ENCODE measurements at places on chromosomes 2 and 18.

DNA sequence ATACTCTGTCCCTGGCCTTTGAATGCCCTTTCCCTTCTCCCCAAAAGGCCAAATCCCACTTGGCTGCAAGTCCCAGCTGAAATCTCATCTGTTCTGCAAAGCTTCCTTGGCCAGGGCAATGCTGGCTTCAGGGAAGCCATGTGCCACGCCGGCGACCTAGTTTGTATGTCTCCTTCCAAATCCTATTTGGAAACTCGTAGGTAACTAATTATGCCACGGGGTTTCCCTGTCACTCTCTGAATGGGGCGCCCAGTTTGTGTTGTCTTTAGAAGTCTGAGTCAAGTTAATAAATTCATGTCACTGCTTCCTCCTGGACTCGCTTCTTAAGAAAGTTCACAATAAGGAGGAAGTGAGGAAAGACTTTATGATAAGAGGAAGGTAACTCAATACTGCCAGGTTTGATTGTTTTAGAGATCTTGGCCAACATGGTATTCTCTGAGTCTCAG is 19.1 kb downstream of the FHL2 start:
- DNase-seq: no peak

- no peak for DNase-seq
Measured at GRCh38 chr2:120481446-120482194, 135.7 kb downstream of the INHBB start.

GRCh38 chr2:45941531-45942236 is 290.2 kb downstream of the PRKCE start:
- no peak for DNase-seq

GRCh38 chr2:147845411-147845971 is 662 bp downstream of the ACVR2A start:
- peak; percentile 14 for DNase-seq

- DNase-seq: no peak
Measured at GRCh38 chr18:62318228-62319180, 6.6 kb upstream of the TNFRSF11A start.

- no peak for DNase-seq
Measured at GRCh38 chr18:78981394-78981831, 1.8 kb downstream of the SALL3 start.

DNA sequence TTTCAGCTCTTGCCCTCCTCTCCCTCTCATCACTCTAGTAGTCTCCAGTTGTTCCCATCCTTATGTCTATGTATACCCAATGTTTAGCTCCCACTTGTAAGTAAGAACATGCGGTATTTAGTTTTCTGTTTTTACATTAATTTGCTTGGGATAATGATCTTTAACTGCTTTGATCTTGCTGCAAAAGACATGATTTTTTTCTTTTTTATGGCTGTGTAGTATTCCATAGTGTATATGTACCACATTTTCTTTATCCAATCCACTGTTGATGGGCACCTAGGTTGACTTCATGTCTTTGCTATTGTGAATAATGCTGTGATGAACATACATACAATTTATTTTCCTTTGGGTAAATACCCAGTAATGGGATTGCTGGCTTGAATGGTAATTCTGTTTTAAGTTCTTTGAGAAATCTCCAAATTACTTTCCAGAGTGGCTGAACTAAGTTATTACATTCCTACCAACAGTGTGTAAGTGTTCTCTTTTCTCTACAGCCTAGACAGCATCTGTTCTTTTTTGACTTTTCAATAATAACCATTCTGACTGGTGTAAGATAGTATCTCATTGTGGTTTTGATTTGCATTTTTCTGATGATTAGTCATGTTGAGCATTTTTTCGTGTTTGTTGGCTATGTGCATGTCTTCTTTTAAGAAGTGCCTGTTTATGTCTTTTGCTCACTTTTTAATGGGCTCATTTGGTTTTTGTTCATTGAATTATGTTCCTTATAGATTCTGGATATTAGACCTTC is 179.6 kb upstream of the SLC39A10 start:
- DNase-seq: no peak

- DNase-seq: no peak
Measured at GRCh38 chr2:74070991-74071390, 76.7 kb downstream of the BOLA3 start.

GRCh38 chr18:32884543-32884942 is 111.7 kb upstream of the KLHL14 start:
- DNase-seq: no peak

- no peak for DNase-seq
Measured at GRCh38 chr2:113850687-113851086, 39.2 kb upstream of the ACTR3 start.

DNA sequence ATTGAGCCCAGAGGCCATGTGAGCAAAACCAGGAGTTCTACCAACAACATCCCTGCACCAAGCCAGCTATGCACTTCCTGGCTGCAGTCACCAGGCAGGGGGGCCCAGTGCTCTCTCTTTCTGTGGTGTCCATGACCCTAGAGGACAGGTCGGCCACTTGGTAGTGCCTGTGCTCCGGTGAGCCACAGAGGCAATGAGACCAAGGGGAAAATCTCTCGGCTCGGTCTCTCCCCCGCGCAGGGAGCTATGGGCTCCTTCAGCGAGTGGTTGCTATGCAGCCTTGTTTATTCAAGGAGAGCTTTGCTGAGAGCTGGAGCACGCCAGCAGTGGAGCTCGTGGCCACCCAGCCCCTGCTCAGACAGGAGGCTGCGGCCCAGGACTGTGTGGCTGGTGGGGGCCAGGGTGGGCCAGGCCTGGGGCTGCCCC is at the start of gene TOGARAM2:
TSS of gene TOGARAM2 (plus strand) at position 283 of the 426 bp plus-strand sequence. CDS start 13,537 bp downstream, outside the sequence.
- DNase-seq: peak; percentile 73

DNA sequence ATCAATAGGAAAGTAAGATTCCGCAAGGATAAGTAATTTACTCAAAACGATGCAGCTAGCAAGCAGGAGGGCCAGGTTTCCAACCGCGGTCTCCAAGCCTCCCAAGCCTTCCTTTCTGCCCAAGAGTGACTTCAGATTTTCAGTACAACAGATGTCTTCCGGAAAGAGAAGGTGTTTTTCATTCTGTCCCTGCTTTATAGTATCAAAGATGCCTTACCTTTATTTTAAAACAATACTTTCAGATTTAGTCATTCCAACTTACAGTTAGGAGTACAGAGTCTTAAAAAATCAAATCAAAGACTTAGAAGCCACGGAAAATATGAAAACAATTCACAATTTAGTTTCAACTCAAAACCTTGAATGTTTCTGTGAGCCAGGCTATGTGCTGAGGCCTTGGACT is 43.6 kb downstream of the CYB5A start:
- no peak for DNase-seq

DNA sequence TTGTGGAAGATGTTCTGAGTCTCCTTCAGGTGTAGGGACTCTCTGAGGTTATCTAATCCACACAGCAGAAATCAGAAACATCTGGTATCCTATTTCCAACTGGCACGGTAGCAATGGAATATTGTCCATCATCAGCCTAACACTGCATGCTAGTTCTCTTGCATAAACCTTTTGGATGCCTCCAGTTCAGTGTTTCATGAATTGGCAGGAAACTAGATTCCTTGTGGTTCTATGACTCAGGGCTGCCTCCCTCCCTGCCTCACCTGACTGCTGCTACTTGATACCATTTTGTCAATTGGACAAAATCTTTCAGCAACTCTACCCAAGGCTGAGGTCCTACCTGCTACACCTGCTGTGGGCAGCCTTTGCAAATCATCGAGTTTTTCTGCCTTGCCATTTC is 130.9 kb downstream of the TPGS2 start:
- DNase-seq: no peak

- DNase-seq: no peak
Measured at GRCh38 chr18:6330786-6331185, 83.9 kb downstream of the L3MBTL4 start.

- DNase-seq: no peak
Measured at GRCh38 chr18:74271635-74272034, 20.1 kb downstream of the CYB5A start.

DNA sequence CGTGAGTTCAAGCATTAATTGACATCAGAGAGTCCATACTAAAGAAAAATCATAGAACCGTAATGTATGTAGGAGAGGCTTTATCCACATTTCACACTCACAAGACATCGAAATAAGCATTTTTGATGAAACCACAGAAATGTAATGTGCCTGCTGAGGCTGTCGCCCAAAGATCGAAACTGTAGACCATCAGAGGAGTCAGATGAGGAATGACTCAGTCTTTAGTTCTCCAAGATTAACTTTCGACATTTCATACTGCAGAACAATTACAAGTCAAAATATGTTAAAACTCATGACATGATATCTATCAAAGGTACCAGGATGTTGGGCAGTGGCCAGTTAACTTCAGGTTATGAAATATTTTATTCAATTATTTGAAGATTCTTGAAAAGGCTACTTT is 79.6 kb downstream of the RAB31 start:
- DNase-seq: no peak

DNA sequence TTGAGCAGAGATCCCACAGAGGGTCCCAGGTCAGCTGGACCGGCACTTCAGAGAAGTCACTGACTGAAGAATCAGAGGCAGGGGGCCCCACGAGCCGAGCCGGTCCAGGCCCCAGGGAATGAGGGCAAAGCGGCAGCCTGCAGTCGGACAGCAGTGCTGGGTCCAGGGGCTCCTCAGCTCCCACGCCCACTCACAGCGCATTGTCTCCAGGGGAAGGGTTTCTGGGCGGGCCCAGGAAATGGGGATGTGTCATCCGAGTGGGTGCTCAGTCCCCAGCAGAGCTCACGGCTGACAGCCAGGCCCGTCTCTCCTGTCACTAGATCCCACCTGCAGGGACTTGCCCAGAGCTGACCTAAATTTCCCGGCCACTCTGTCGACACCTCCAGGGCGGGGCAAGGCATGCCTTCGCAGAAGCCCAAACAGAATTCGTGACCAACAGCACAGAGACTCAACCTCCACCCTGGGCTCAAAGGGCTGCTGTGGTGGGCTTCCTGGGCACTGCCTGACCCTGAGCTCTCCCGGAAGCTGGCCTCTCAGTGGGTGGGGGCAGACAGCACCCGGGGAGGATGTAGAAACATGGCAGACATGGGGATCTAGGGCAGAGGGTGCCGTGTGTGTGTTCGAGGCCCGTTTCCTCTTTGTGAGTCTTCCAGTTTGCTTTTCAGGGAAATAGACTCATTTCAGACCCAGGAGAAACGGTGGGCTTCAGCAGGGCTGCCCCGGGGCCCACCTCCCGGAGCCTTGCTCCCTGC is 42.1 kb upstream of the TAF1B start:
- no peak for DNase-seq

DNA sequence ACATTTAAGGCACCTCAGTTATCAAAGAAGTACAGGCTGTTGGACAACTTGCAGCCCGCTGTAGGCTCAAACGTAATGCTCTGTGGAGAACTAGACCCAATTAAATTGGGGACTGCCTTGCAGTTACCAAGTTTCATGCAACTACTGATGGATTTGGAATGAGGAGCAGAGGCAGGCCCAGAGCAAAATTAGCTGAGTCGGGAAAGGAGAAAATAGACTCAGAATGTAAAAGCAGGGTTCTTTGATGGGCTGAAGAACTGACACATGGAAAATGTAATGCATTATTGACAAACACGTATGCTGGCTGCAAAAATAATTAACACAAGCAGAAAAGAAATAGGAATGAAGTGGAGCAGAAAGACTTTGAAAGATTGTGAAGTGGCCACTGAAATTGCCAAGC is 432.7 kb upstream of the HNRNPA3 start:
- no peak for DNase-seq

DNA sequence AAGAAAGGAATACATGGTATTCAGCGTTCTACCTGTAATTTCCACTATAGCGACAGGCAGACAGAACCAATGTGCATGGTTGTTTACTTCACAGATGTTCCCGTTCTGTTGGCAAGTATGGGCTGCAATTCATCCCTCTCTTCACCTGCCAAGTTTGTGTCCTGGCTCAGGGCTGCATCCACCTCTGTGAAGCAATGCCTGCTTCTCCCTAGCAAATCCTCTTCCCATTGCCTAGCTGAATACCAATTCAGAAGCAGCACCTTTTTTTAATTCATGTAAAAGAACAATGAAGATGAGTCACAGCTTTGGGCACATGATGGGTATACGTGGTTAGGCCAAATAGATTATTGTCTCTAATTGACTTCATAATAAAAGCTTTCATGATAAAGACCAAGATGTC is 54.7 kb upstream of the LRATD1 start:
- no peak for DNase-seq

- DNase-seq: no peak
Measured at GRCh38 chr18:36776650-36777049, 52.2 kb downstream of the TPGS2 start.

DNA sequence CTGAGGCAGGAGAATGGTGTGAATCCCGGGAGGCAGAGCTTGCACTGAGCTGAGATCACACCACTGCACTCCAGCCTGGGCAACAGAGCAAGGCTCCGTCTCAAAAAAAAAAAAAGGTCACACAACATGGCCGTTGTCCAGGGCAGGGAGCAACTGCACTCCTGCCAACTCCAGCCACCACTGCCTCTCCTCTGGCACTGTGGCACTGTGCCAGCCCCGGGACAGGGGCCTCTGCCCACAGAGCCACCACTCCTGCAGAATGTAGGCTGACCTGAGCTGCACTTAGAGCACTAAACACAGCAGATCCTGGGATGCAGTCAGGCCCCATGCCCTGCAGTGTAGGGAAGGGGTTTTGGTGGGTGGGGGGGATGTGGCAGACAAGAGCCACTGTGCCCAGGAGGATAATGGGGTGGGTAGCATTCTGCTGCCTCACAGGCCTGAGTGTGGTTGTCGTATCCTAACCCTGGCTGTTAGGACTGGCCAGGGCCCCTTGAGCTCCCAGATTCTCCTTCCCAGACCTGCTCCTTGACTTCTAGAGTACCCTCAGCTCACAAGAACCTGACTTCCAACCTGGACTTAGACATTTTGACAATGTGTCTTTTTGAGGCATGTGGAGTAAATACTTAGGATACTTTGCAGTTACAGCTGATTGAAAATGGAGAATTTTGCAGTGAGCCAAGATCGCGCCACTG is 69.4 kb upstream of the SH3RF3 start:
- DNase-seq: no peak

DNA sequence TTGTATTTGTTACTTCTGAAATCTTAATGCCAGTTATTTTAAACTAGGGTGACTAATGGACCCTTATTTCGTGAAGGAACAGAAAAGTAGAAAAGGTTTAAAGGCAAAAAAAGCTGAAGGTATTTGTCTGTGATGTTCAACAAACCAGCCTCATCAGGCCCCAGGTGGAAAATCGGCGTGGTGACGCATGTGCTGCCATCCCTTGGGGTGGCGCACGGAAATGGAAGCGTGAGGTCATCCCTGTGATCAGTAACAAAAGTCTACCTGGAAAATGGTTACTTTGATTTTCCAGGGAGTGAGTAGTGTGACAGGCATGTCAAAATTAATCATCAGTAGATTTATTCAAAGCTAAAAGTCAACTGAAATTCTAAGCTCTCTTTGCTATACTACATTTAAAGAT is 313.2 kb downstream of the GBX2 start:
- DNase-seq: no peak

GRCh38 chr2:189685540-189686229 is 11.2 kb downstream of the ANKAR start:
- DNase-seq: no peak

- DNase-seq: no peak
Measured at GRCh38 chr2:217875556-217876252, 127.1 kb downstream of the TNS1 start.

- no peak for DNase-seq
Measured at GRCh38 chr2:54787755-54788366, 64.4 kb downstream of the EML6 start.

- DNase-seq: no peak
Measured at GRCh38 chr2:44680424-44680971, 261.0 kb upstream of the SIX3 start.
